ENCODE measurements at places on chromosomes 5 and 9. TPM values are rescaled to one million over a fixed set of nuclear protein-coding genes. Genes with fewer than 3 reads are reported as not detected.

- no peak for DNase-seq
- no peaks in the 10 kb centered on the region for H3K4me1 ChIP-seq
- H3K36me3 ChIP-seq = no peaks in the 10 kb centered on the region
- H3K4me3 ChIP-seq = no peak overlapping the region
Measured at GRCh38 chr9:126522612-126523356, 90.9 kb upstream of the LMX1B start.

GRCh38 chr9:120676767-120677402, 37.4 kb downstream of the MEGF9 start:
- no peak for DNase-seq
- H3K27ac ChIP-seq = no peak overlapping the region
- no peaks in the 10 kb centered on the region for H3K36me3 ChIP-seq

- no peak within 1 kb of the TSS for H3K4me3 ChIP-seq
- no peaks in the 10 kb centered on the region for H3K27me3 ChIP-seq
- H3K36me3 ChIP-seq = no peaks in the 10 kb centered on the region
Measured at GRCh38 chr9:25678147-25678666, at the start of gene TUSC1. Gene TUSC1, minus strand, starts transcription at chr9:25678444. Its CDS starts 132 bp downstream, at chr9:25678312.

- no peak overlapping the region for H3K27ac ChIP-seq
- H3K4me1 ChIP-seq = no peaks in the 10 kb centered on the region
- H3K4me3 ChIP-seq = no peak overlapping the region
- no peaks in the 10 kb centered on the region for H3K36me3 ChIP-seq
- no peaks in the 10 kb centered on the region for H3K27me3 ChIP-seq
Measured at GRCh38 chr9:5518937-5519319, 8.6 kb downstream of the PDCD1LG2 start.

CTXN3 gene
- not detected for total RNA-seq

SPATA31D4 gene
- not detected for total RNA-seq
